Heart right ventricle (tissue), 16 donors: ENCODE measurements at places on chromosomes 1 and 21. TPM values are rescaled to one million over a fixed set of nuclear protein-coding genes. Genes with fewer than 3 reads are reported as not detected.

GRCh38 chr1:101907264-101907663, 89.5 kb downstream of the OLFM3 start:
- no peak for DNase-seq

Gene LYPLAL1
- 124 TPM for total RNA-seq

DNA sequence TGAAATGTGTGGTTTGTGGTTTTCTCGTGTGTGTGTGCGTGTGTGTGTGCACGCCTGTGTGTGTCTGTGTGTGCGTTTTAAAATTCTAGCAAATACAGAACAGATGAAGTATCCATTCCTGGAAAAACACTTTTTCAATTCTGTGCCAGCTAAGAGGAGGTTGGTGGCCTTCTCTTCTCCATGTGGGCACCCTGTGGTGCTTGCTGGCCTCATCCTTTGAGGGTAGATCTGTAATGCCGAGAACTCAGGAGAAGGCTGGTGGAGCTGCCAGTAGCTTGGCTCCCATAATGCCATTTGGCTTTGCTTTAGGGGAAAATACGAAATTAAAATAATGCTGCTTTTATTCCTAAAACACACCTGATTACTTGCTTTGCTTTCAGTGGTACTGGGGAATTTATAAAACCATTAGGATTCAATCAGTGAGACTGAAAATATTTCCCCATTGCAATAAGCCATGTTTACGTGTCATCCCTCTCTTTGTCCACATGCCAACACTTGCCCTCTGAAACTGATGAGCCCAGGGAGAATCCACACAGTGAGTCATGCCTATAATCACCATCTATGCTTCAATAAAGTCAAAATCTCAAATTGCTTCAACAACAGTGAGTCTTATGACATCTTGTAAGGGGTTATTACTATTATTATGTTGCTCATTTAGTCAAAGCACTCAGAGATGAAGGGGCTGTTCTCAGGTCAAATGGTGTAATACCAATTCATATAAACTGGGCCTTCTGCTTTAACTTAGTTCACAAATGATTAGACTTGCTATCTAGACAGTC, 39.2 kb downstream of the ABCA4 start:
- no peak for DNase-seq

Gene NASP
- total RNA-seq: 31.8 TPM

Gene RGS18
- total RNA-seq: 1.1 TPM

Gene SIPA1L2
- total RNA-seq: 131 TPM

- DNase-seq: no peak
Measured at GRCh38 chr1:33616780-33617179, 144.3 kb downstream of the ZSCAN20 start.

Gene LCE1E
- not detected for total RNA-seq

- no peak for DNase-seq
Measured at GRCh38 chr1:25356848-25357247, 18.7 kb downstream of the TMEM50A start.

Gene TGFB2
- 4.7 TPM for total RNA-seq

DNA sequence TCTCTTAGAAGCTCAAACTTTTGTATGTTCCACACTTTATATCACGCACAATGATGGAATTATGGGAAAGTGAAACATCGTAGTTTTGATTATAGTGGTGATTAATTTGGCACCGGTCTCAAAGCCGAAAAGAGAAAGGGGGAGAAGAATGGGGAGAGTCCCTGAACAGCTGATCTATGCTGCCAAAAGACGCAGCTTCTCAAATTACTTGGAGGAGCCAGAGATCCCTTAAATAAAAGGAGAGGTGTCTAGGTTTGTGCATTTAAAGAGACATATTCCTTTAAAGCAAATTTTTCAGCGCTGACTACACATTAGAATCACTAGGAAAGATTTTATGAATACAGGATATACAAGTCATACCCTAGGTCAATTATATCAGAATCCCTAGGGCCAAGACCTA, 599.6 kb upstream of the ADAMTS5 start:
- DNase-seq: no peak

DNA sequence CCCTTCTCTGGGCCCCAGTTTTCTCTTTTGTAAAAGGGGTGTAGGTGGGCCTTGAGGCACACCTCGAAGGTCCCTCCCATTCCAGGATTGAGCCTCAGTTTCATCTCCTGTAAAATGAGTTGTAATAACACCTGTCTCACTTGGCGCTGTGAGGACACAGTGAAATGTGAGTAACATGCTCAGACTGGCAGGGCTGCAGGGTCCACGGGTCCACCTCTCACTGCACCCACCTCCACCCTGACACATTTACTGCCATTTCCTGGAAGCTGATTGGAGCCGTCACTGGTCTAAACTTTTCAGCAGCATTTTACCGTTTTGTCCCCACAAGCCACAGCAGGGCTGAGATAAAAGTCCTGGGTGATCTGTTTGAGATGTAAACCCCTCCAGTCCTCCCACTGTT, 398.0 kb downstream of the PTPRU start:
- DNase-seq: no peak

- no peak for DNase-seq
Measured at GRCh38 chr21:20592463-20592862, 405.7 kb upstream of the NCAM2 start.

GRCh38 chr1:208448425-208448824, 204.2 kb upstream of the PLXNA2 start:
- DNase-seq: no peak
